ENCODE measurements at places on chromosomes 2 and 18.

- DNase-seq = no peak
These were observed 244.7 kb downstream of the HNMT start for GRCh38 chr2:138209009-138209408.

- DNase-seq = no peak
These were observed 138.7 kb downstream of the CDH20 start for GRCh38 chr18:61471942-61472341.

- no peak for DNase-seq
These were observed 52.4 kb downstream of the INHBB start for GRCh38 chr2:120398051-120398995.

DNA sequence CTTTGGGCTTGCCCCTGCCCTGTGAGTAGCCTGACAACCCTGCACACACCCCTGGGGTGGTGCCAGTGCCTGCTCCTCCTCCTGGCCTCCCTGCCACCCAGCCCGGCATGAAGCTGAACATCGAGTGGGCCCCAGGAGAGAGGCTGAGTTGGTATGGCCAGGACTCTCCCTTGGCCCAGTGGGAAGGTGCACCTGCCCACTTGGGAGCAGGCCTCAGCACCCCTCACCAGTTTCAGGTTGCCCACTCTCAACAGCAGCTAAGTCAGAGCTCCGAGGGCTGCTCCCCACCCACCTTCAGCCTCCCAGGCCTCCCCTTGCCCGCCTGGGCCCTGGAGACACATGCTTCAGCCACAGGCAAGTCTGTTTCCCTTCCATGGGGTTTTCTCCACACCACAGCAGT, 203.1 kb downstream of the KLHL29 start:
- DNase-seq = no peak

DNA sequence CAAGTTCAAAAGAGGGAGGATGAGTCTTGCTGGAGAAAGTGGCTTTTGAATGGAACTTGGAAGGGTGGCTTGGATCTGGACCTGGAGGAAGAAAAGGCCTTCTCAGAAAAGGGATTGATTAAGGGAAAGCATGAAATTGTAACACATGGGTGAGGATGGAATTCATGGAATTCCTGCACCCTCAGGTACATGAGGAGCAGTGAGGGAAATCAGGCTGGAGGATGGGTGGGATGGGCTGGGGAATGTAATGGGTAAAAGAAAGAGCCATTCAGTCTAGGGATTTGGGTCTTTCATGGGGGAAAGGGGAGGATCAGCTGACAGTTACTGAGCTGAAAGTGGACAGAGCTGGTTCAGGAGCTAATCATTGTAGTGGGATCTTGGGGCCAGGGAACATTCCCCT, 51.2 kb upstream of the HAAO start:
- no peak for DNase-seq

DNA sequence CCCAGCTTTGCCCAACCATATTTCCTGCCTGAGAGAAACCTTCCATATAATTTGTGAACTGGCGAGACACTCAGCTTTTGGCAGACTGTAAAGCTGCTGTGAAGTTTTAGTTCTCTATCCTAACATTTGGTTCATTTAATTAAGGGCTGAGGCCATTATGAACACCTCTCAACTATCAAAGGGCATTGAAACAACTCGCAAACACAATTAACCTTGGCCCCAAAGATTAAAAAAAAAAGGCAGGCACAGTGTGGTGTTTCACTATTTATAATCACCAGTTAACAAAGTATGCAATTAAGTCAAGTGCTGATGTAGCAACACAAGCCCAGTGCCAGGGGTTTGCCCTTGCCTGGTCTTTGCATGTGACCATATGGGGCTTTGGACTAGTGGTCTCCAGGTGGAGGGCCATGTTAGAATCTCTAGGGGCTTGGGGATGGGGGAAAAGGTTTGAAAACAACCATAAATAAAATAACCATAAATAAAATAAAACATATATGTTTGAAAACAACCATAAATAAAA, 297.6 kb upstream of the SKOR2 start:
- no peak for DNase-seq

DNA sequence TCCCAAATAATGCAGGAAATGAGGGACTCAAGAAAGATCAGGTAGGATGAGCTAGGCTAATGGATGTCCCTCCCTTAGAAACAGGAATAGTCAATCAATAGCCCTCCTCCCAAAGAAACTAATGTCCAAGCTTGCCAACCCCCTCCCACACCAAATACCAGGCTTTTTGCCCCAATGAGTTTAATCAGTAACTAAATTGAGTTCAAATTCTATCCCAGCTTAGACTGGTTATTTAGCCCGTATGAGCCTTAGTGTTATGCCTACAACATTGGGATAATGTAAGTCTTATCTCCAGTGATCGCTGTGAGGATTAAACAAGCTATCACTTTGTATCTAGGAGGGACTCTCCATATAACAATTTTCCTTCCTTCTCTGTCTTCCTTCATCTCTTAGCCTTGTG, 310.7 kb downstream of the DPP10 start:
- DNase-seq = no peak

DNA sequence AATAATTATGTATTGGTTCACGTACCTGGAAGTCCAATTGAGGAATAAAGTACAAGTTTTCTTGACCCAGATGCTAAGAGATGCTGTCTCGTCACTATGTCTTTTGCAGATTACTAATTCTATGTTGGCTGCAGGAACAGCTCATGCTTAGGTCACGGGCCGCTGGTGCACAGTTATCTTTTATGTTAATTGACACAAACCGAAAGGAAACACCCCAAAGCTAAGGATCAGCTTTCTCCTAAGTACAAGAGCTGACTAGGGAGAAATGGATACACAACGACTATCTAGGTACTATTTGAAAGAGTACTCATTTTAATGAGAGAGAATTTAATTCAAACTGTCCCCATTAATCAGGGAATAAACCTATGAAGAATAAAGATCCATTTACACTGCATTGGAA, 217.7 kb upstream of the SLC35G4 start:
- DNase-seq = no peak

DNA sequence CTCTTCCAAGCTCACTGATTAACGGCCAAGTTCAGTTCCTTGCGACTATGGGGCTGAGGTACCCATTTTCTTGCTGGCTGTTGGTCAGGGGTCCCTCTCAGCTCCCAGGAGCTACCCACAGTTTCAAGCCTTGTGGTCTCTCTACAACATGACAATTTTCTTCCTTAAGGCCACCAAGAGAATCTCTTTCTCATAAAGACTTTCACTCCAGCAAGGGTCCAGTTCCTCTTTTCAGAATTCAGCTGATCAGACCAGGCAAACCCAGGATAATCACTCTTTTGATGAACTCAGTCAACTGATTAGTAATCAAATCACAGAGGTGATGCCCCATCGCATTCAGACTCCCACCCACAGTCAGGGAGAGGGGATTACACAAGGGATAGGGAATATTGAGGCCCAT, 129.7 kb downstream of the IRS1 start:
- peak; percentile 10 for DNase-seq

- peak; percentile 33 for DNase-seq
These were observed 202.4 kb upstream of the ZSWIM2 start for GRCh38 chr2:187051350-187051749.

- no peak for DNase-seq
These were observed 105.6 kb downstream of the MYO1B start for GRCh38 chr2:191350826-191351225.

GRCh38 chr2:83516503-83516902, 942.6 kb downstream of the SUCLG1 start:
- no peak for DNase-seq

DNA sequence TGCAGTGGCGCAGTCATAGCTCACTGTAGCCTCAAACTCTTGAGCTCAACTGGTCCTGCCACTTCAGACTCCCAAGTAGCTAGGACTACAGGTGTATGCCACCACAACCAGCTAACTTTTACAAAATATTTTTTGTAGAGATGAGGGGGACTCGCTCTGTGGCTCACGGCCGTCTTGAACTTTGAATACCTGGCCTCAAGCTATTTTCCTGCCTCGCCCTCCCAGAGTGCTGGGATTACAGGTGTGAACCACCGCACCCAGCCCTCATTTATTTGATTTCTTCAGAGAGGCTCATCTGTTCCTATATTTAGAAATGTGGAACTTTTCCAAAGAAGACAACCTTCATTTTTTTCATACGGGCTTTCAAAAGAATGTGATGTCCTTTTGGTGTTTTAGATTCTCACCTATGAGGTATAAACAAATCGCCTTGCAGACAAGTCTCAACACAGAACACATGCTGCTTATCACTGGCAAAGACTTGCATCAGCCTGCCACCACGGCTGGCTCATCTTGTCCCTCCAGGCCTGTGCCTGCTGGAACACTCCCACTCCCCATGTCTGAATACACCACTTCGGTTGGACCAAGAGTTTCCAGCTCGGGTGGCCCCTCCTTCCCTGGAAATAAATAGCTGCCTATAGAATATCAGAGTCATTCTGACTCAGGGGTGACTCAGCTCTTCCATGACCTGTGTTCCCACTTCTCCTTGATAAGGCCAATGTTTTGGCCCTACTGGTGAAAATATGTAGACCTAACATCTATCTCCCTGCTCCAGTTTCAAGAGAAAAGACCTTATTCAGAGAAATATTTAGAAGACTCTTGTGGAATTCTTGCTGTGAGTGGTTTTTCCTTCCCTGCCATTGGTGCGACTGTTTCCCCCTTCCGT, 202.6 kb downstream of the TGIF1 start:
- no peak for DNase-seq

GRCh38 chr18:64401268-64402060, 252.6 kb upstream of the LINC00305 start:
- DNase-seq = no peak

- no peak for DNase-seq
These were observed 10.1 kb upstream of the NARS1 start for GRCh38 chr18:57631697-57632096.

DNA sequence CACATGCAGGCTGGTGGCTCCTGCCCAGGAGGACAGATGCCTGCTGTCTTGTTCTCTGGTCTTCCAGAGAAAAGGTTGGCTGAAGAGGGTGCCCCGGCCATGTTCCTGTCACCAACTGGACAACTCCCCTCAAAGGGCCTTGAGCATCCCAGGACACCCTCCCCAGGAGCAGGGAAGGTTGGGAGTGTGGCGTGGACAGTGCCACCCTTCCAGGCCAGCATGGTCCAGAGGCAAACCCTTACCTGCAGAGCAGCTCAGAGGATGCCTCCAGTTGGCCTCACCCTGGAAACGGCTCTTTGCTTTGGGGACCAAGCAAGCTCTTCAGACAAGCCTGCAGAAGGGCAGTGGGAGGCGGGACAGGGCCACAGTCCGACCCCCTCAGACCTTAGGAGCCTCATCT, 4.9 kb upstream of the GPC1 start:
- no peak for DNase-seq

DNA sequence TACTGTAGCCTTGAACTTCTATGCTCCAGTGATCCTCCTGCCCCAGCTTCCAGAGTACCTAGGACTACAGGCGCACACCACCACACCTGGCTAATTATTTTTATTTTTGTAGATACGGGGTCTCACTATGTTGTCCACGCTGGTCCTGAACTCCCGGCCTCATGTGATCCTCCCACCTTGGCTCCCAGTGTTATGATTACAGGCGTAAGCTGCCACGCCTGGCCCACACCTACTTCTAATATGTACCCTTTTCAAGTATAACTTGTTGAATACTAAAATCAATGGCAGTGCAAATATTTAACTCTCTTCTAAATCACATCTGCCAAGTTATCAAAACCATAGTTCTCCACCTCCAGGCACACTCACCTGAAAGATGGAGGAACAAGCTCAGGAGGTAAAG, 58.7 kb downstream of the ITSN2 start:
- no peak for DNase-seq

DNA sequence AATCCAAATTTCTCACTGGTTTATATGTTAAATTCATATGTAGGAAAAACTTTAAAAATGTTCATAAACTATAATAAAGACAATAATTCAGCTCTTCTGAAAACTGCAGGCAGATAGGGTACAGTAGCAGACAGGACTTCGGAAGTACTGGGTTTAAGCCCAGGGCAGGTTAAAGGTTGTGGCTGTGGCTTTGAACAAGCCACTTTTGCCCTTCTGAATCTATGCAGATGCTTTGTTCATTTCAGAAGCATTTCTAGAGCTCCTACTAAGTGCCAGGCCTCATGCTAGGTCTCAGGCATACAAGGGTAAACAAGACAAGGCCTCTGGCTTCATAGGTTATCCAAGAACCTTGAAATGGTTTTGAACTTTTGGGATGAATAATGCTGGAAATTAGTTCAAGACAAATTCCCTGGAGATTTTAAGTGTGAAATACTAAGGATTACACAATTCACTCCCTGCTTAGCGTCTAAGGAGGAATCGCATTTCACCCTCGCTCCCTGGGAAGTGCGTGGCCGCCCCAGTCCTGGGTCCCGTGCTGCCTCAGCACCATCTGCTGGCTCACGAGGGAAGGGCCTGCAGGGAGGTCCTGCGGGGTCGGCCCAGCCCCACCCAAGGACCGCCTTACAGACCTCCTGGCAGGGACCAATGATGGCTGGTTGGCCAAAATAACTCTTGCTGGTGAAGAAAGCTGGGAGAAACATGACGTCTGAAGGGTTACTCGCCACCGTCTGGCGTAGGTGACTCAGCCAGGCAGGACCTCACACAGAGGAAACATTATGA, 67.7 kb upstream of the L3MBTL4 start:
- peak; percentile 54 for DNase-seq

DNA sequence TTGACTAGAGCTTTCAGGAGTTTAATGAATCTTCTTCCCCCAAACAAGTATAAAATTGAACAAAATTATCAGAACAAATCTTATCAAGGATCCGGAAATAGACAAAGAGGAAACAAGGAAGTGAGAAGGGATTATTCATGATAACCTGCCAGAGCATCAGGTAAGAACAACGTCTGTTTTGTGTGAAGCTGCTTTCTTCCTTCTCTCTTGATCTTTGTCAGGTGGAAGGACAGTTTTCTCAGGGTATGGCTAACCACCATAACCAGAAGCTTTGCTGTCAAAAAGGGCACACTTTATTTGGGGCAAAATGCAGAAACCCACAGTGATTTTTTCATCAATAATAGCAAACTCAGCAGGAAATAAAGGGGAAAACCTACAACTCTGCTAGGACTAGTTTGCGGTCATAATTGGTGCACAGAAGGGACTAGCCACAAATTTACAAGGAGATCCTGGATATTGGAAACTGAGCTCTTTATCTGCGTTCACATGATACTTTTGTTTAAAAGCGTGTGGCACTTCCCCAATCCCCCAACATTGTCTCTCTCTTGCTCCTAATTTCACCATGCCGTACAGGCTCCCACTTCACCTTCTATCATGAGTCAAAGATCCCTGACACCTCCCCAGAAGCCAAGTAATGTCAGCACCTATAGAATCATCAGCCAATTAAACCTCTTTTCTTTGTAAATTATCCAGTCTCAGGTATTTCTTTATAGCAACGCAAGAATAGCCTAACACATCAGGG, 124.2 kb downstream of the FSIP2 start:
- no peak for DNase-seq

DNA sequence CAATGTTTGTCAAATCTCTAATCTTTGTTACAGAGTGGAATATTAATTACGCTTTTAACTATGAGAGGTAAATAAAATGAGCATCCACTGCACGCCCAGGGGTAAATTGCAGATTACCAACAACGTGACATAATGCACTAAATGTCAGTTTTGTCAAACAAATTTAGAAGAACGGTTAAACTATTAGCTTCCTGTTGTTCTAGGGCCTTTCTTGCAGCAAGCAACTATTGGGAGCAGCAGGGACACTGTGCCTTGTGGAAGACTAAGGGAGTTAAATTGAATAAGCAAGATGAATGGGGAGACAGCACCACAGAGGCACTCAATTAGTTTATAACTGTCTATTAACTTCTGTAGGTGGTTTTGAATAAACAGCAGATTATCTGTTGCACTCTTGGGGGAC, 391.0 kb upstream of the RAB12 start:
- DNase-seq = no peak
